ENCODE measurements at places on chromosomes 11 and 22.

GRCh38 chr11:120365512-120365911 lies 29.3 kb downstream of the ARHGEF12 start:
- DNase-seq, result no peak

DNA sequence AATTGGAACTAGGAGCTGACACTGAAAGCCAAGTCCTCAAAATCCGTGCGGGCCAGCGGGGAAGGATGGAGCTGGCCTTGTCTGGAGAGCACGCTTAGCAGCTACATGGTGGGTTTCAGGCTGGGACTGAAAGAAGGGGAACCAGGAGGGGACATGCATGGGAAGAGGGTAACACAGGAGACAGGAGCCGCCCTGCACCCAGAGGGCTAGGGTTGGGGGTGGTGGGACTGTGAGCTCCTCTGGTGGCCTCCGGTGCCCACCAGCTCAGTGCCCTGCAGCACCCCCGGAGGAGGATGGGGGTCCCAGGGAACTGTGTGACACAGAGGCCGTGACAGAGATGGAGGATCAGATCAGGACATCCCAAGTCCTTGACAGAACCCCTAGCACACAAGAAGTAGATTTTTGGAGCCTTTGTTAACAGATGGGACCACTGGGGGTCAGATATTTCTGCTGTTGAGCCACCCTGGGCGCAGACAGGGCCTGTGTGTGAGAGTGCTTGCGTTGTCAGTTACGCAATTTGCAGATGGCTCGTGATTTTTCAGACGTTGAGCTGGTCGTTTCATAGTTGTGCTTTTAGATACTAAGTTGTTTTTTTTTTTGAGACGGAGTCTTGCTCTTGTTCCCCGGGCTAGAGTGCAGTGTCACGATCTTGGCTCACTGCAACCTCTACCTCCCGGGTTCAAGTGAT lies 21.3 kb upstream of the GRAMD4 start:
- no peak for DNase-seq

- no peak for DNase-seq
These were observed 103.5 kb downstream of the C11orf58 start for GRCh38 chr11:16841984-16842383.

GRCh38 chr22:39852799-39853198 lies 40.8 kb downstream of the ENTHD1 start:
- no peak for DNase-seq

- DNase-seq, result no peak
These were observed 46.3 kb upstream of the ZC3H12C start for GRCh38 chr11:110046775-110047380.

Measured in keratinocyte (primary cell).